ENCODE measurements at places on chromosomes 4 and X.

DNA sequence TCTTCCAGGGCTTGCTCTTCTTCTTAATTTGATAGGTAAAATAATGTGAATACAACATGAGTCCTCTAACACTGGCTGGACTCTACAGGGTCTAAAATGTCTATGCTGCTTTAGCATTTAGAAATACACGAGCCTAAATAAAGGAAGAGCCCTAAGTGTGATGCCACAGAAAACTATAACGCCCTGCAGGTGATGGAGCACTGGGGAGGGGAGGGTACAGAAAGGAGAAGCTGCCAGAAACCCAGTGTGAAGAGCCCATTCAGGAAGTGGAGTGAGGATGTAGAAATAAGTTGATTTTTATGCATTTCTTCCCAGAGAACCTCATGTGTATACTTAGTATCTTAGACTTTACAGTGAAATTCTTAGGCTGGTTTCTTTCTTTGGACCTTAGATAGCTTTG, 83.4 kb downstream of the TNIP2 start:
- DNase-seq = no peak

DNA sequence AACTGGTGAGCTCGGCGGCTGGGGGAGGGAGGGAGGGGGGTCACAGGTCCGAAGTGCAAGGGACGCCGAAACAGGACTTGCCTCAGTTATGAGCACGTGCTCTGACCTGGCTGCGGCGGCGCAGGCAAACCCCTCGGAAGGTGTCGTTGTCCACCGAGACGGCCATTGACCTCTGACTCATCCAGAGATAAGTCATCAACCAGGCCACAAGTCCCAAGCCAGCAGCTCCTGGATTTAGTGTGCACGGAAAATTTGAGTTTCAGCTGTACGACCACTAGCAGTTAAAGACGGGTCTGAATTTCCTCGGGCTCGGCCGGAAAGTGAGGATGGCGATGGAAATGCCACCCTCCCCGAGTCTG, 674 bp downstream of the SH3D19 start:
- peak; percentile 90 for DNase-seq

- no peak for DNase-seq
Measured at GRCh38 chr4:175951794-175952193, 113.8 kb upstream of the WDR17 start.

DNA sequence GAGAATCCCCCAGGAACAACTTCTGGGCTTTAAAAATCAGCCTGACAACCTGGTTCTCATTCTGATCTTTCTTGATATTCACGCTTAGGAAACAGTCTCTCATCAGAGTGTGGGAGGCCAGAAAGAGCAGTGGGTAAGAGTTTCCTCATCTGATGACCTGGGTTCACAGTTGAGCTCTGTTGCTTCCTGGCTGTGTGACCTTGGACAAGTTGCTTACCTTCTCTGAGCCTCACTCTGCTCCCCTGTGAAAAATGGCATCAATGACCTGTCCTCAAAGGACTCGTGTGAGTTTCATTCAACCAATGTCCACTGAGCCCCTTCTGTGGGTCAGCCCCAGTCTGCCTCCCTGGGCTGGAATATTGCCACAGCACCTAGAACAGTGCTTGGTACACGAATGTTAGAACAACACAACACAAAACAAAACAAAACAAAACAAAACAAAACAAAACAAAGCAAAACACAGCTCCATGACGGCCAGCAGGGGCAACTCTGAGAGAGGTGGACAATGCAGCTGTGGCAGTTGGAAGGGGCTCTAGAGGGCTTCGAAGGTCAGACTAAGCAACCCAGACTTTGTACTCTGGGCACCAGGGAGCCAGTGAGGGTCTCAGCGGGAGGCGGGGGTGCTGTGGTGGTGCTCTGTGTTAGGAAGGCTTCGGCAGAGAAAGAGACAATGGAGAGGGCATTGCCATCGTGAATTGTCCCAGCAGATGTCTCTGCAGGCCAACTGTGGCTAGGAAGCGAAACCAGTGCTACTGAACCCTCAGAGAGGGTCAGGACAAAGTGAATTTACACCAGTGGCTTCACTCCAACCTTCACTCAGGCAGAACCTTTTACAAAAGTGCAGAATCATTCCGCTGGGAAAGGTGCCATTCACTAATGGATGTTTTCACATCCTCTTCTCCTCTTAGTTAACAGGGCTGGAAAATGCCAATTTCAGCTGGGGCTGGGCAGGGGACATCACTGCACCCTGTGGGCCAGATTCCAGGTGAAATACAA, 14.3 kb upstream of the C4orf50 start:
- DNase-seq = no peak

- no peak for DNase-seq
Measured at GRCh38 chr4:170083541-170083940, 6.2 kb downstream of the AADAT start.

DNA sequence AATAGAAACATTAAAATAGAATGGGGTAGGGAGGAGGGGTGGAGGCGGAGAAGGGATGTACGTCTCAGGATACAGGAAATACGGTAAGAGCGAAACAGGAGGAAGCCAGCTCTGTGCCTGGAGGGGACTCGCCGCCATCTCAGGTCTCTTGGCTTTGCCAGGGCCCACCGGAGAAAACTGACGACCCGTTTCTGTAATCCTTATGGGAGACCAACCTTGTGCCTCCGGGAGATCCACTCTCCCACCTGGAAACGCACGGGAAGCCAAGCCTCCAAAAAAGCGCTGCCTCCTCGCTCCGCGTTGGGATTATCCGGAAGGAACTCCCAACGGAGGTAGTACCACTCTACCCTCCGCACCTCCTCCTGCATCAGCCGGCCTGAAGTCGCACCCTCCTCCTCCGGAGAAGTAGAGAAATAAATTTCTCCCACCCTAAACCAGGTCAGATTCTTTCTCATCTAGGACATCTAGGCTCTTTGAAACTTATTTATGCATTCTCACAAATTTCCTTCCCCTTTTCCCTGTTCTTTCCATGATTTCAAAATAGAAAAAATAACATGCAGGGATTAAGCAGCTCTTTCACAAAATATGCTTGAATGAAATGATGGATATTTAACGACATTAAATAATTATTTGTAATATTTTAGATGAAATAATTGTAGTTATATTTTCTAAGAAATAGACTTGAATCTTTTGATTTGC, at the start of gene NBDY:
Gene NBDY (plus strand): TSS at position 92 of the 699 bp plus-strand sequence. CDS start 111 bp downstream, at position 203.
- no peak for DNase-seq

DNA sequence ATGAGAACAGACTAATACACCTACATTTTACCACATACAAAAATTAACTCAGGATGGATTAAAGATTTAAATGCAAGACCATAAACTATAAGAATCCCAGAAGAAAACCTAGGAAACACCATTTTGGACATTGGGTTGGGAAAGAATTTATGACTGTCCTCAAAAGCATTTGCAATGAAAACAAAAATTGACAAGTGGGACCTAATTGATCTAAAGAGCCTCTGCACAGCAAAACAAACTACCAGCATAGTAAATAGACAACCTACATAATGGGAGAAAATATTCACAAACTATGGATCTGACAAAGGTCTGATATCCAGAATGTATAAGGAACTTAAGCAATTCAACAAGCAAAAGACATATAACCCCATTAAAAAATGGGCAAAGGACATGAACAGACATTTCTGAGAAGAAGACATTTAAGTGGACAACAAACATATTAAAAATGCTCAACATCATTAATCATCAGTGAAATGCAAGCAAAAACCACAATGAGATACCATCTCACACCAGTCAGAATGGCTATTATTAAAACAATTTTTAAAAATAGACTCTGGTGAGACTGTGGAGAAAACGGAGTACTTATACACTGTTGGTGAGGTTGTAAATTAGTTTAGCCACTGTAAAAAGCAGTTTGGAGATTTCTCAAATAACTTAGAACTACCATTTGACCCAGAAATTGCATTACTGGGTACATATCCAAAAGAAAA, 221.7 kb upstream of the DIPK2B start:
- no peak for DNase-seq

All from HCT116 (cell line).